ENCODE measurements at places on chromosomes 7 and 10. TPM values are rescaled to one million over a fixed set of nuclear protein-coding genes. Genes with fewer than 3 reads are reported as not detected.
A peak's percentile ranks its signal among the peaks of the same experiment; 100 is the strongest.

DNA sequence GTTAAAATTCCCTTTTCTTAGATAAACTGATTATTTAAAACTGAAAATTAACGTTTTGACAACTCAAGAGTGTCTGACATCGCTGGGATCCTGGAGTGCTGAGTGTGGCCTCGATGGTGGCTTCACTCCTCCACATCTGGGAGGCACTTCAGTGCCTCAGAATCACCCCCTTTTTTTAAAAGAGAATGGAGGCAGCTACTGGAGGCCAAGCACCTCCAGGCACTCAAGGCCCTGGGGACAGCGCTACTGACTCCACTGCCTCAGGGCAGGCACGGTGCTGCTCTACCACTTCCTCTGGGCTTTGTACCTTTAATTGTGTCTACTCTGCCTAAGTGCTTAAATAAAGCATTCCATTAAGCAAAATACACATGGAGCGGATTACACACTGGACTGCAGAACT lies 27.2 kb upstream of the NCAPG2 start:
- peak overlapping the region; percentile 9 for H3K27ac ChIP-seq
- DNase-seq = no peak
- H3K27me3 ChIP-seq = no peaks in the 10 kb centered on the region
- H3K36me3 ChIP-seq = peaks cover 25% of the 10 kb centered on the region

VWDE gene
- 1.0 TPM for total RNA-seq

DNA sequence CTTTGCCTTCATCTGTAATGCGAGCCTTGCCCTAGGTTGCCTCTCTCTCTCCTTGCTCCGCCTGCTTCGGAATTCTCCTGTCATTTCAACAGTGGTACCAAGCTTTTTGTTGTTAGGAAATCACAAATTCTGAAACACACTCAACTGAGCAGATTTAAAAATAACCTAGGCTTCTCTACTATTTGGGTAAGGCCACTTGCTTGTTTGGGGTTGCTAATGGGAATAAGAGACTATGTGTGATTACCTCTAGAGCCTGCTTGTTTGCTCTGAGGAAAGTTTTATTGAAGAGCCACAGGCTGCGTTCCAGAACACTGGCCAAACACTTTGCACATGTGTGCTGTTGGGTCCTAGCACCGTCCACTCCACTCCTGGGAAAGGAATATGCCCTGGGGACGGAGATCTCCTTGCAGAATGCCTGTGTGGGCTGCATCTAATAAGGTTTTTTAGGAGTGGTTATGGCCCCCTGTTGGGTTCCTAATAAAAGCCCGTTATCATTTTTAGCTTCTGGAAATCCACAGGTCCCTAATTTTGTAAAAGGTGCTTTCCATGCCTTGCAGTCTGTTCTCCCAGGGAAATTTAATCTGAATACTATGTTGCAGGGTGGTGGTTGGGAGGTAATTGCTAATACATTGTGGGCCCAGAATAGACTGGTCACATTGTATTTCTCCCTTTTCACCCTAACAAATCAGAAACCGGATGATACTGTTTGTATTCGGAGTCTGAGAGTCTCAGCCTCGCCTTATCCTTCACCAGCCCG lies 68.7 kb upstream of the KLF6 start:
- no peak for DNase-seq
- peaks cover 40% of the 10 kb centered on the region for H3K4me1 ChIP-seq
- H3K27ac ChIP-seq = peak overlapping the region; percentile 71

DNA sequence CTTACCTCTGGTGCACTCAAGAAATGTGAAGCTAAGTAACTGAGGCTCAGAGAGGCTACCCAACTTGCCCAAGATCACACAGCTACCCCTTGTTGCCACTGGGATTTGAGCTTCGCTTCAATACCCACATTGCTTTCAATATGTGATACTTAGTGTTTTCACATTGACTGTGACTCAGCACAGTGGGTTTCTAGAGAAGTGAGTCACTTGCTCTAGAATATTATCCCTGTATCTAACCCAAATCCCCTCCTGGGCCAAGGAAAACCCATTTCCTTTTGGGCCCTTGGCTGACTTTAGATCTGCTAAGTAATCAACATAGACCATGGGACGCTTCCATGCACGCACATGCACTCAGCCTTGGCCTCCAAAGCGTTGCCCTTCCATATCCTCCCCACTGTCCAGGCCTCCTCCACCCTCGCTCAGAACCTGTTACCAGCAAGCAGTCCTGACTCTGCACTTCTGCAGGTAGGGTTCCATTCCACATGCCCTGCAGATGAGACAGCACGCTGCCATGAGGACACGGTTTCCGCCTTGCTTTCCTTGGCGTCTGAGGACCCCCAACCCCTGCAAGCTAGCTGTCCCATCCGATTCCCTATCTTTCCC lies 87.7 kb upstream of the CHST15 start:
- H3K4me3 ChIP-seq = no peak overlapping the region
- peak overlapping the region; percentile 24 for H3K27ac ChIP-seq
- H3K36me3 ChIP-seq = no peaks in the 10 kb centered on the region
- no peak for DNase-seq
- H3K27me3 ChIP-seq = peaks cover 6% of the 10 kb centered on the region

- no peaks in the 10 kb centered on the region for H3K4me1 ChIP-seq
- H3K36me3 ChIP-seq = no peaks in the 10 kb centered on the region
- H3K4me3 ChIP-seq = no peak overlapping the region
- DNase-seq = no peak
Measured at GRCh38 chr7:14368285-14368684, 378.8 kb upstream of the ETV1 start.

CLDN4 gene
- total RNA-seq = 787 TPM

DNA sequence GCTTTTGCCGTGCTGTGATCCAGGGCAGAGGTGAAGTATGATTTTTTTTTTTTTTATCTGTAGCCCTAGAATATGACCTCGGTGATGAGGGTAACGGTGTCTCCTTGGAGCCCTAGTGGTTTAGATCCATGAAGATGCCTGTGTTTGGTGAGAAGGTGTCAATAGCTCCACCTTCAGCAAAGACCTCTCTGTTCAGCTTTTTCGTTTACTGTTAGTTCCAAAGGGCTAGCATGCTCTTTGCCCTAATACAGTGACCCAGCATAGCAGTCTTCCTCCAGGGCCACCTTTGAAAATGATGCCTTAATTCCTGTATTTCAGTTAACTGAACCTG lies 746 bp upstream of the MRPS16 start:
- DNase-seq = no peak
- H3K27ac ChIP-seq = peak overlapping the region; percentile 97
- no peaks in the 10 kb centered on the region for H3K27me3 ChIP-seq
- peaks cover 18% of the 10 kb centered on the region for H3K4me1 ChIP-seq
- H3K36me3 ChIP-seq = peaks cover 9% of the 10 kb centered on the region
